NAMALWA (cell line): ENCODE measurements at places on chromosomes 1 and 21.

DNA sequence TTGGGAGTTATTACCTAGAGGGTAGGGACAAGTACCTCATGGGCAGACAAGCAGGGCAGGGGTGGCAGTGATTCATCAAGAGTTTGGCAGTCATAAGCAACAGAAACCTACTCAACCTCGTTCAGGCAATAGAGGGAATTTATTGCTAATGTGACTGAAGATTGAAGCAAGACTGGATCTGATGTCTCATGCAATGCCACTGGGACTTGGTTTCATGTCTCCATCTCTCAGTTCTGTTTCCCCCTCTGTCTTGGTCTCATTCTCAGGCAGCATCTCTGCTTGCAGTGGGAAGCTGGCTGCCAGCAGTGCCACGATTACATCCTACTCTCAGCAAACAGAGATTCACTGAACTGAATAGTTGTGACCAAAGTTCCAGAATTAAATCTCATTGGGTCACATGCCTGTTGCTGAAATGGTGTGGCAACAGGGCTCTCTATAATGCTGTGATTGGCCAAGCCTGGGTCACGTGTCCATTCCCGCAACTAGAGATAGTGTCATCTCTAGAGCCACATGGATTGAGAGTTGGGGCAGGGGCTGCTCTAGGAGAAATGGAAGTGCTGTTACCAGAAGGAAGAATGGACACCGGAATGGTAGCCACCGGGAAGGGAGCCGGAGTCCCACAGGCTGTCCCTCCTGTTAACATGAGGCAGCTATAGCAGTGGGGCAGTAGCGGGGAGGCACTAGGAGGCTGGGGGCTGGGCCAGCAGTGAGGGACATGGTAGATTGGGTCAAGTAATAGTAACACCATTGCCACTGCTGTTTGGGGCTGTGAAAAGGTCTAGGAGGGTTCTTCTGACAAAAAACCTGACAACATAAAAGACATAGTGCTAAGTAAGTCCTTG, 3.9 kb upstream of the CDC42 start:
- peak; percentile 19 for DNase-seq

DNA sequence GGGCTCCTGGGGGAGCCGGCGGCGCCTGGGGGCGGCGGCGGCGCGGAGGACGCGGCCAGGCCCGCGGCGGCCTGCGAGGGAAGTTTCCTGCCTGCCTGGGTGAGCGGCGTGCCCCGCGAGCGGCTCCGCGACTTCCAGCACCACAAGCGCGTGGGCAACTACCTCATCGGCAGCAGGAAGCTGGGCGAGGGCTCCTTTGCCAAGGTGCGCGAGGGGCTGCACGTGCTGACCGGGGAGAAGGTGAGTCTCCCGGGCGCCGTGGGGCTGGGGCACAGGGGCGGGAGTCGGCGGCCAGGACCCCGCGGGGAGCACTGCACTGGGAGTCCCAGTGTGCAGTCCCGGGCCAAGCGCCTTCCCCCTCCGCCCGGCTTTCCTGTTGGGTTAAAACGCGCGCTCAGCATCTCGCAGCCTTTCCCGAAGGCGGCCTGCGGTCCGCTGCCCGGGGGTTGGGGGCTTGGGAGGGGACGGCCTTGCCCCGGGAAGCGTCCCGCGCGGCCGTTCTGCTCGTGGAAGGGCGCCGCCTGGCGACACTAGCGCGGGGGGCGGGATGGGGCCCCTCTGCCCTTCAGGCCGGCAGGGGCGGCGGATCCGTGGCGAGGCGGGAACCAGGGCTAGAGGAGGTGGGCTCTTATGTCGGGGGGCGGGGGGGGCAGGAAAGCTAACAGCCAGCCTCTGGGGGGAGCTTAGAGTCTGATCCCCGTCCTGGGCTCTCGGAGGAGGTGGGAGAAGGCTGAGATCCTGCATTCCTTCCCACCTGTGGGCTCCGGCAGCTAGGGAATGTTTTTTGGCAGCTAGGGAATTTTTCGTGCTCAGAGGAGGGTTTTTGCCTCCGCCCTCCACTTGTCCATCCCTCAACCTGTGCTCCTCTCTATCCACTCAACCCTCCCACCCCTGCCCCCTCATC, 1.1 kb downstream of the HUNK start:
- peak; percentile 52 for DNase-seq

GRCh38 chr1:51697166-51697565, 80.3 kb downstream of the OSBPL9 start:
- no peak for DNase-seq

DNA sequence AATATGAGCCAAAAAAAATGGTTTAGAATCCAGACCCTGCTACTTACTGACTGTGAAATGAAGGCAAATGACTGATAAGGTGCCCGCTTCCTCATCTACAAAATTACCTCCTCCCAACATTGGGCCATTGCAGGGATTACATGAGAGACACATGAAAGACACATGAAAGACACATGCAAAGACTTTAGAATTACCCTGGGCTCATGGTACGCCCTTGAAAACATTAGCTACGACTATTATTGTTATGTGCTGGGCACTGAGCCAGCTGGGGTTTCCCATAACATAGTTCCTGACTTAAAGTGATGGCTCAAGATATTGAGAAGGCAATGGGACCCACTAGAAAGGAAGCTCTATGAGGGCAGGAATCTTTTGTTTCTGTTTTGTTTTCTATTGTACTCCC, 43.7 kb upstream of the KANK4 start:
- DNase-seq, result no peak

DNA sequence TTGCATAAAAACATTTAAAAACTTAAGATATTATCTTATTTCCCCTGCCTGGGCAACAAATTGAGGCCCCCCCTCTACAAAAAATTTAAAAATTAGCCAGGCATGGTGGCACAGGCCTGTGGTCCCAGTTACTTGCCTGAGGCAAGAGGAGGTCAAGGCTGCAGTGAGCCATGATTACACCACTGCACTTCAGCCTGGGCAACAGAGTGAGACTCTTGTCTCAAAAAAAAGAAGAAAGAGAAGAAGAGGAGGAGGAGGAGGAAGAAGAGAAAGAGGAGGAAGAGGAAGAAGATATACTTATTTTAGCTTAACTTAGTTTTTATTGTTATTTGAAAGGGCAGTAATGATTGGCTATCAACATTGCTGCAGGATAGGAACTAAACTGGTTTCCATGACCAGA, 73.8 kb upstream of the IPO9 start:
- no peak for DNase-seq

DNA sequence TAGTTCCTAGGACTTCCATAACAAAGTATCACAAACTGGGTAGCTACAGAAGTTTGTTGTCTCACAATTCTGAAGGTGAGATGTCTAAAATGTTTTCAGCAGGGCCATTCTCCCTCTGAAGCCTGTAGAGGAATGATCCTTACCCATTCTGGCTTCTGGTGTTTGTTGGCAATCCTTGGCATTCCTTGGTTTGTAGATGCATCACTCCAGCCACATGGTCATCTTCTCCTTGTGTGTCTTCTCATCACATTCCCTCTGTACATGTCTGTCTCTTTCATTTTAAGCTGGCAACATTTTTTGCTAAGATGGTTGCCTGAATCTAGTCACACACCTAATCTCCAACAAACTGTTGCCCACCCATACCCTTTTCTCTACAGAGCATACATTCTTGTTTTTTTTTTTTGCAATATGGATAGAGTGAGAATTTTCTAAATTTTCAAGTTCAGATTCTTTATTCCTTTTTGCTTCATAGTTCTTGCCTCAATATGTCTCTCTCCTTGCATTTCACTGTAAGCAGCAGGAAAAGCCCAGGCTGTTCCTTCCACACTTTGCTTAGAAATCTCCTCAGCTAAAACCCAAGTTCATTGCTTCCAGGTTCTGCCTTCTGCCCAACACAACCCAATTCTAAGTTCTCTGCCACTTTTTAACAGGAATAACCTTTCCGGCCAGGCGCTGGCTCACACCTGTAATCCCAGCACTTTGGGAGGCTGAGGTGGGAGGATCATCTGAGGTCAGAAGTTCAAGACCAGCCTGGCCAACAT, 18.3 kb downstream of the ZBED6 start:
- no peak for DNase-seq

- DNase-seq, result peak; percentile 36
These were observed 7.3 kb downstream of the CSF1 start for GRCh38 chr1:109917768-109918606.

DNA sequence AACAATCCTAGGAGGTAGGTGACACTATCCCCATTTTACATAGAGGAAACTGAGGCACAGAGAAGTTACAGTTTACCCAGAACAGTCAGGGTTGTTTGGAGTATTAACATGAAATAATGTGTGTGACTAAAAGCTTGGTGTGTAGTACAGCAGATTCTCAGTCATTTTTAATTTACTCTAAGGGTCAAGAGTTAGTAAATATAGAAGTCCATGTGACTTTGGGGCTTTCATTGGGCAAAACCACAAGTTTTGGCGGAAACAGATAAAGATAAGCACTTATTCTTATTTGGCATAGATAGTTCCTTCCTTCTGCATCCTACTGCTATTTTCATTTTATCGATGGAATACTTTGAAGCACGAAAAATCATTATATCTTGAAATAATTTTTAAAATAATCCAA, 128.5 kb downstream of the DNM3 start:
- DNase-seq, result no peak

DNA sequence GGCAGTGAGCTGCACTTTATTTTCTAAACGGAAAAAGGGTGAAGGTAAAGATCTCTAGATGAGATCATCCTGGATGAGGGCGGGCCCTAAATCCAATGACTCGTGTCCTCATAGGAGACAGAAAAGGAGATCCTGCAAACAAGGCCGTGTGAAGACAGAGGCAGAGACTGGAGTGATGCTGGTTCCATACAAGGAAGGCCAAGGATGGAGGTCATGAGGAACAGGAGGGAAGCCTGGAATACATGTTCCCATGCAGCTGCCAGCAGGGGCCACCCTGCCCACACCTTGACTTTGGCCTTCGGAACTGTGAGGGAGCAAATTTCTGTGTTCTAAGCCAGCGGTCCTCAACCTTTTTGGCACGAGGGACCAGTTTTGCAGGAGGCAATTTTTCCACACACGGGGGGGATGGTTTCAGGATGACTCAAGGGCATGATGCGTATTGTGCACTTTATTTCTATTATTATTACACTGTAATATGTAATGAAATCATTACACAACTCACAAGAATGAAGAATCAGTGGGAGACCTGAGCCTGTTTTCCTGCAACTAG, 94.3 kb downstream of the PSMG1 start:
- DNase-seq, result no peak

DNA sequence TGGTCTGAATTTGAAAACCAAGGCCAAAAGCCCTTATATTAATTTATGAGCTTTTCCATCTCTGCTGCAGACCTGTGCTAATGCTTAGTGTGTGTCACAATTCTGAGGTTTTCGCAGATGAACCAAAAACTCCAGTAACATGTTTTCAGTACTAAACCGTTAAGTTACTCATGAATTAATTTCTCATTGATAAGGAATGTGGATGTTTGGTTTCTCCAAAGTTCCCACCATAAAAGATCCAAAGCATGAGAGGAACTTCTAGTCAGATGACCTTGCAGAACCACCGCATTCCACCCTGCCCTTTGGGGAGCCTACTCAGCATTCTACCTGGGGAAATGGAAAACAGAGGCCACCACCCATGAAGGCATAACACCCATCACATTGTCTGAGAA, 7.5 kb upstream of the LEPR start:
- DNase-seq, result no peak

DNA sequence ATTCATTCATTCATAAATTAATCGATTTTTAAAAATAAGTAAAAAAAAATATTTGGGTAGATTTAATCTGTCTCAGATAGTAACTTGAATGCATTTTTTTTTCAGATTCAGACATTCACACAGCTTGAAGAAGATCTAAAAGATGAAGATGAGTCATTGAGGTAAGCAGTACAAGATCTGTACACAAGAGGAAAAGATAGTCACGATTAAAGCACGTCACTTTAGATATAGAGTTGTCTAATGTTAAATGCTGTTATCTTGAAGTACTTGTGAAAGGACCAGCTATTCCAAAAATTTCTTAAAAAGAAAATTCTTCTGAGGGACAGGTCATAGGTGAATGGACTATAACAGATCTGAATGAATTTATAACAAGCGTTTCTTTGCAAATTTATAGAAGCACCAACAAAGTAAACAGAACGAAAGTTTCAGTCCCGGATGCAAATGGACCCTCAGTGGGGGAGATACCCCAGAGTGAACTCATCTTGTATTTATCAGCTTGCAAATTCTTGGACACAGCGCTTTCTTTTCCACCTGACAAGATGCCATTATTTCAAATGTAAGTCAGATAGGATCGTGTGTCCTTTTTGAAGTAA, 31.2 kb upstream of the MORC3 start:
- no peak for DNase-seq

- DNase-seq, result peak; percentile 88
These were observed 35.3 kb upstream of the CACYBP start for GRCh38 chr1:174964261-174964971.

DNA sequence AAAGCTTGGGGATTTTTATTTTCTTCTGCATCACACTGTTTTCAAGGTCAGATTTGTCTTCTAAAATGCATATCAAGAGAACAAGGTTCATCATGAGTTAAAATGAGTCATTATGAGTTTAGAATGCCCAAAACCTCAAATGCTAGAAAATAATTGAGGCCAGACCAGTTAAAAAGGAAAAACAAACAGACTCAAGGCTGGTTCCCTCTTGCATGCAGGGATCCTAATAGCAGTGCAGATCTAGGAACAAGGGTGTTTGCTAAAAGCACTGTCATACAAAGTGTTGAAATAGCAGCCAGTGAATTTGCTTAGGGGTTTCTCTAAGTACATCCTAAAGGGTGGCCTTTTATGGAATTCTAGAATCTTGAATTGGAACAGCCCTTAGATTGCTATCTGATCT, 15.3 kb downstream of the BEND5 start:
- DNase-seq, result no peak

DNA sequence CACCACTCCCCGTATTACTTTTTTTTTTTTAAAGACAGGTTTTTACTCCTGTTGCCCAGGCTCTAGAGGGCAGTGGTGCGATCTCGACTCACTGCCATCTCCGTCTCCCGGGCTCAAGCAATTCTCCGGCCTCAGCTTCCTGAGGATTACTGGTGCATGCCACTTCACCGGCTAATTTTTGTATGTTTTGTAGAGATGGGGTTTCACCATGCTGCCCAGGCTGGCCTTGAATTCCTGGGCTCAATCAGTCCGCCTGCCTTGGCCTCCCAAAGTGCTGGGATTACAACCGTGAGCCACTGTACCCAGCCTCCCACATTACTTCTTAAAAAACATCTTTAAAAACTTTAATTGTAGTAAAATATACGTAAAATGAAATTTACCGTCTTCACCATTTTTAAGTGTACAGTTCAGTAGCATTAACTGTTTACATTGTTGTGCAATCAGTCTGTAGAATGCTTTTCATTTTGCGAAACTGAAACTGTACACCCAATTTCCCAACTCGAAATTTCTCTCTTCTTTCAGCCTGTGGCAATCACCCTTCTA, 77.0 kb downstream of the ZMYM4 start:
- no peak for DNase-seq

- DNase-seq, result no peak
These were observed 8.6 kb downstream of the TMED5 start for GRCh38 chr1:93171549-93172034.

DNA sequence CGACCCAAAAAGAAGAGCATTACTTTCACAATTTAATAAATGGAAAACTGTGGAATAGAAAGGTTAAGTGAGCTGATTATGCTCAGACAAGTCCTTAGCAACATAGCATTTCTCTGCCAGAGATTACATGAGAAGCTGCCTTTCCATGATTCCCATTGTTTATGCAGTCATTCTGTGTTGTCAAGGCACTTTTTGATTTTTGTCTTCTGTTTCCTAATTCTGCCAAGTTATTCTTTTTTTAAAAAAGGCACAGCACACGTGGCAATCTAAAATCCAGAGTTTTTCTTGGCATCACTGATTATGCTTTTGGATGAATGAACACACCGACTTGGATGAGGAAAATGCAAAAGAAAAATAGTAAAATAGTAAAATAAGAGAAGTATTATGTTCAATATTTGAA, 185.0 kb downstream of the RGS7 start:
- DNase-seq, result no peak

GRCh38 chr21:35197191-35197590, 148.1 kb upstream of the RUNX1 start:
- DNase-seq, result no peak
